ENCODE measurements at places on chromosomes 1 and 21.

DNA sequence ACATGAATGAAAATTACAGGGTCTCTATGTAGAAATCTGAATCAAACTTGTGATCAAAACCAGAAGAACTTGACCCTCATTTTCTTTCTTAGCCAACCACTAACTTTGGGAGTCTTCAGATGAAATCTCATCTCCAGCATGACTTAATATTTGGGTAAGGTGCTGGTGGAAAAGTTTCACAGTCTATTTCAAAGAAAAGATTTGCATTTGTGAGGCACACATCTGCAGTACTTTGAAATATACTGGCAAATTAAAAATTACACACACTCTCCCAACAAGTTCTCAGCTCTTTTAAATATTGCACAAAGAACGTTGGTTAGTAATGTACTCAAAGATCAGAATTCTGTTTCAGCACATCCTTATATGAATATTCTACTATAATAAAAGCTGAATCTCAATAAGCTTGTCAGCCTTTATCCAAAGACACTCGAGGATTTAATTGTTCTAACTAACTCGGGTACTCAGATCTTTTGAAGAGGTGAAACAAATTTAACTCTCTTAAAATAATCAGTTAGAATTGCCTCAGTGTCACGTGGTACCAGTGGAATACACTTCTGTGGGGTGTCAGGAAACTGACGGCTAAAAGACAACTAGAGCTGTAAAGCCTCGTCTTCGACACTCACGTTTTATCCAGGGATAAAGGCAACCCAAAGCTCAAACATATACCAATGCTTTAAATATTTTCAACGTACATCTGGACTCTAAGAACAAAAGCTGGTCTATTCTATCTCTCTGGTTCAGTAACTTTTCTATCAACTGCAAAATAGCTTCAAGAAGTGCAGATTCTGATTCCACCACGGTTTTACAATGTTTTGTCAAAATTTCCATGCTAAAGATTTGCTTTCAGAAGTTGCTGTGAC is 19.0 kb downstream of the SAMSN1 start:
- no peak for DNase-seq

DNA sequence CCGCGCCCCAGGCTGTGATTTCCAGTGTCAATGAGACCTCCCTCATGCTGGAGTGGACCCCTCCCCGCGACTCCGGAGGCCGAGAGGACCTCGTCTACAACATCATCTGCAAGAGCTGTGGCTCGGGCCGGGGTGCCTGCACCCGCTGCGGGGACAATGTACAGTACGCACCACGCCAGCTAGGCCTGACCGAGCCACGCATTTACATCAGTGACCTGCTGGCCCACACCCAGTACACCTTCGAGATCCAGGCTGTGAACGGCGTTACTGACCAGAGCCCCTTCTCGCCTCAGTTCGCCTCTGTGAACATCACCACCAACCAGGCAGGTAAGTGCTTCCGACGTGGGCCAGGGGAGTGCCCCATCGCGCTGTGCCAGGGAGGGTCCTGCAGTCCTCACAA is 107.8 kb downstream of the LACTBL1 start:
- DNase-seq: no peak

DNA sequence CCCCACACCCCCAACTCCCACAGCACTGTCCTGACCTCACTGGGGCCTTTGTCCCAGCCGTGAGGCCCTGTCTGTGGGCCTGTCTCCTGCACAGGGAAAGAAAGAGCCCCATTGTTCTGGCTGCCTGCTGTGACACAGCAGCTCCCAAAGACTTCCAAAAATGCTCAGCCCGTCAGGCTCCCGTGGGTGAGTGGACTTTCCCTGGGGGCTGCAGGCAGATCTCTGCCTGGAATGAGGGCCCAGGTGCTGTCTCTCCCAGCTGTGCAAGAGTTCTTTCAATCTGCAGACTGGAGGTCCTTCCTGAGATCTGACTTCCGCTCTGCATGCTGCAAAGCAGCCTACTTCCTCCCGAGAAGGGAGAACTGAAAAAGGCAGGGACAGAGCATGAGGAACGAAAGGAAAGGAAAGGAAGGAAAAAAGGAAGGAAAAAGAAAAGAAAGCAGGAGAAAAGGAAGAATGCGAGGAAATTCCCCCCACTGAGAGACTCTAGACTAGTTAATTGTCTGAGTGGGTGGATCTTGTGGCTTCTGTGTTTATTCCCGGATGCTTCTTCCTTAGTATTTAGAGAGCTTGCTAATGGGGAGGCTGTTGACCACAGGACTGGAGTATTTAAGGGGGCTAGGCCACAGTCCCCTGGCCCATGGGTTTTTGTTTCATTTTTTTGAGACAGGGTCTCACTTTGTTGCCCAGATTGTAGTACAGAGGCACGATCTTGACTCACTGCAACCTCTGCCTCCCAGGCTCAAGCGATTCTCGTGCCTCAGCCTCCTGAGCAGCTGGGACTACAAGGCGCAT is 15.0 kb downstream of the NES start:
- no peak for DNase-seq

DNA sequence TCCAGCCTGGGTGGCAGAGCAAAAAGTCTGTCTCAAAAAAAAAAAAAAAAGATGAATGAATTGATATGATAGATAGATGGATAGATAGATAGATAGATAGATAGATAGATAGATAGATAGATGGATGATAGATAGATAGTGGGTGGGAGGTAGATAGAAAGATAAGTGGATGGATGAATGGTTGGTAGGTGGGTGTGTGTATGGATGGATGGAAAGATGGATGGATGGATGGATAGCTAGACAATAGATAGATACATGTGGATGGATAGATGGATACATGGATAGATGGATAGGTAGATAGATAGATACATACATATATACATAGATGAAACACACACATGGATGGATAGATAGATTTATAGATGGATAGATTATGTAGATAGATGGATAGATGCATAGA is 28.5 kb downstream of the TRPM2 start:
- DNase-seq: no peak

DNA sequence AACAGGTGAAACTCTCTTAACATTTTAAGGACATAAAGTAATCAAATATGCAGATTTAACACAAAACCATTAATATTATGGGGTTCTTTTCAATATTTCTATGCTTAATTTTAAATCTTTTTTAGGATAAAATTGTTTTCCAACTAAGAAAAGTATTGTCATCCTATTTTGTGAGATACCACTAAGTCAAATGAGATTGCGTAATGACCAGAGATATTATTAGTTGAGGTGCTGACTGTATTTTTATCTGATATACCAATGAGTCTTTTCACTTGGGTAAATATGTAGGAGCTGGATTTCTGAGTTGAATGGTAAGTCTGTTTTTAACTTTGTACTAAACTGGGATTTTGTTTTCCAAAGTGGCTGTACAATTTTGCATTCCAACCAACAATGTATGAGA is 25.4 kb downstream of the LEPR start:
- DNase-seq: no peak

- DNase-seq: no peak
These were observed 75.1 kb downstream of the ZFYVE9 start for GRCh38 chr1:52216907-52217458.
